ENCODE measurements at places on chromosomes 6 and 20. TPM values are rescaled to one million over a fixed set of nuclear protein-coding genes. Genes with fewer than 3 reads are reported as not detected.

Gene HSPA1L
- 2.2 TPM for total RNA-seq

Gene BNIP5
- 29.1 TPM for total RNA-seq

Gene PTPRT
- total RNA-seq = 1.6 TPM

Gene VWA7
- 1.5 TPM for total RNA-seq

Gene SLC22A23
- total RNA-seq = 14.8 TPM

Gene BPIFB4
- total RNA-seq = not detected

Gene UBE2C
- 21.9 TPM for total RNA-seq

Gene RCAN2
- total RNA-seq = 6.6 TPM

Gene LRFN2
- total RNA-seq = 0.33 TPM
